Activated naive CD4-positive, alpha-beta T cell treated with anti-CD3 and anti-CD28 coated beads for 36 hours (primary cell): ENCODE measurements at places on chromosomes 6 and 20.

DNA sequence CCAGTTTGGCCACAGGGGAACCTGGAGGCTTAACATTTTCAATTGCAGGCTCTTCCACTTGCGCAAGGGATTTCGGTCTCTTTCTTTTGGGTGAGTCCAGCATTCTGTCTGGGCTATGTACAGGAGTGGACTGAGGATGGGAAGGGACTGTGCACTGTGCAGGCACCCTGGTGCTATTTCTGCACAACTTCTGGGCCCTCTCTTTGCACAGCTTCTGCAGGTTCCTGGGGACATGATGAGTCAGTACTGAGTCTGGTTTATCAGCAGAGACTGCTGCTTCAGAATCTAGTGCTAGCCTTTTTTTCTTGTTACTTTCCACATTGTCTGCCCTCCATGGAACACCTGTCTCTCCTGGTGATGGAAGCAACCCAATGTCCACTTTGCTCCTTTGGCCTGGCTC is 78.5 kb upstream of the ASF1A start:
- no peak for DNase-seq

DNA sequence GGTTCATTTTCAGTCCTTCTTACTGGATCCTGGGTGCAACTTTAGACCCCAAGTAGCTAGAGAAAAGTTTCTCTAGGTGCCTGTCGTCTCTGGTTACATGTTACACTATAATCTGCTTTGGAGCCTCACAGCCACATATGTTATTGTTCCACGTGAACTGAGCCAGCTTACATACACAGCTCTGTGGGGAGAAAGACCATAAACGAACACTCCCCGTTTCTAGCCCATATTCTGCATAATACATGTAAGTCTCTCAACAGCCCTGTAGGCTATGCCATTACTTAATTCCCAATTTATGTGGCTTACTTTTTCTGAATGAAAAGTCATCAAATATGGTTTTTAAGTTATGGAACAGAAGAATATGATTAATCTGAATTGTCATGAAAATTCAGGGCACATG is 233.8 kb downstream of the BCKDHB start:
- DNase-seq, result no peak

DNA sequence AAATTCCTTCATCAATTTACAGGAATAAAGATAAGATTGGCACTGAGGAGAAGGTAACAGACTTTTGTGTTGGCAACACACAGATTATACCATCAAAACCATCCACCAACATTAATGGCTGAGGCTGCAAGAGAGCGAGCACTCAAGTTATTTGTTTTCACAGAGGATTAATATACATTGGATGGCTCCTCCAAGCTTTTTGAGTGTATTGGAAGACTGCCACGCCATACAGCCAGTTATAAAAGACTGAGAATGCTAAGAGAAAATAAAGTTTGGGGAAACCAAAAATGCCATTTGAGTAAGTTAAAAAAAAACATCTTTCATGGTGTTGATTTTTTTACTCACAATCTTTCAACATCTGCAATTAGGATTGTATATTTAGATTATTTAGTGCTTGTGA is 973.8 kb upstream of the SLC35B3 start:
- no peak for DNase-seq

- DNase-seq, result peak; percentile 25
Measured at GRCh38 chr6:168355716-168356522, 36.3 kb upstream of the DACT2 start.

DNA sequence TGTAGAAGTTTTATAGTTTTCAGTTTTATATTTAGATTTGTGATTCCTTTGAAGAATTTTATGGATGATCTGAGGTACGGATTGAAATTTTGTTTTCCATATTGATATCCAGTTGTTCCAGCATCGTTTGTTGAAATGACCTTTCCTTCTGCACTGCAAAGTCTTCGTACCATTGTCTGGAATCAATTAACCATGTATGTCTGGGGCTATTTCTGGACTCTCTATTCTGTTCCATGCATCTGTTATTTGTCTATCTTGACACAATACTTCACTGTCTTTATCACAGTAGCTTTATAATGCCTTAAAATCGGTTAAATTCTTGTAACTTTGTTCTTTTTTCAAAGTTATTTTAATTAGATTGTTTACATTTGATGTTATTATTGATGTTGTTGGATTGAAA is 154.9 kb downstream of the FARS2 start:
- no peak for DNase-seq

DNA sequence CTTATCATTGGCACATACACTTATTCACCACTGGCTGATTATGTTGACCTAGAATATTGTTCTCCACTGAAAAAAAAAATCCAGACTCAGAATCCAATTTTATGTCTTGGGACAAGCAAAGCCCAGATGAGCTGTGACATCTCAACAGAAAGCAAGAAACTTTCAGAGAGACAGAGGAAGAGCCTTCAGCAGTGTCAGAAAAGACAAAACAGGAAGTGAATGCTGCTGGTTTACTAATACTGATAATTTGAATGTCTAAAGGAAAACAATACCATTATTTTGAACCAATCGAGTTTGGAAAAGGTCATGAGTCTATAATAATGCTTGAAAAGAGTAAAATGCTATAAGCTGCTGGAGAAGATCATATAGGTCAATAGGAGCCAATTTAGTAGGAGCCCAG is 179.8 kb upstream of the RIMS1 start:
- no peak for DNase-seq

DNA sequence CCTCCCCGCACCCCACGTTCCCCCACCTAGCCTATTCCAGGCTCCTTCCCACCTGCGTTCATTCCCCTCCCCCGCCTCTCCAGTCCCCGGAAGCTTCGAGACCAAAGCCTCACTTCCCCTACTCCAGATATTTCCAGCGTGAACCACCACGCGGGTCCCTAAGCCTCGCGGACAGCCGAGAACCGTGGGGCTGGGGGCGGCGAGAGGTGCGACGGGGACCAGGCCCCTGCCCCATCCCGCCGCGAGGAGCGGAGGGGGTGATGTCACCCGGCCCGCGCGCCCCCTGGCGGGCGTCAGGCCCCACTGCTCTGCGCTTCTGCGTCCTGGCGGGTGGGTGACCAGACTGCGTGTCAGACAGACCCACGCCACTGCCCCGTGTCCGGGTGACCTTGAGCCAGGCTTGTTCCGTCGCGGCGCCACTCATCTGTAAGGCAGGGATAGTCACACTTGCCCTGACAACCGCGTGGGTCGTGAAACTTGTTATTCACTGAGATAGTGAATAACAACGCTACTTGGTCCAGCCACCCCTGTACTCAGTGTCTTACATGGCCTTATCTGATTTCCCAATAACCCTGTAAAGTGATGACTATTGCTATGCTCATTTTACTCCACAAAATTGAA is 9.0 kb upstream of the HSP90AB1 start:
- DNase-seq, result peak; percentile 77

DNA sequence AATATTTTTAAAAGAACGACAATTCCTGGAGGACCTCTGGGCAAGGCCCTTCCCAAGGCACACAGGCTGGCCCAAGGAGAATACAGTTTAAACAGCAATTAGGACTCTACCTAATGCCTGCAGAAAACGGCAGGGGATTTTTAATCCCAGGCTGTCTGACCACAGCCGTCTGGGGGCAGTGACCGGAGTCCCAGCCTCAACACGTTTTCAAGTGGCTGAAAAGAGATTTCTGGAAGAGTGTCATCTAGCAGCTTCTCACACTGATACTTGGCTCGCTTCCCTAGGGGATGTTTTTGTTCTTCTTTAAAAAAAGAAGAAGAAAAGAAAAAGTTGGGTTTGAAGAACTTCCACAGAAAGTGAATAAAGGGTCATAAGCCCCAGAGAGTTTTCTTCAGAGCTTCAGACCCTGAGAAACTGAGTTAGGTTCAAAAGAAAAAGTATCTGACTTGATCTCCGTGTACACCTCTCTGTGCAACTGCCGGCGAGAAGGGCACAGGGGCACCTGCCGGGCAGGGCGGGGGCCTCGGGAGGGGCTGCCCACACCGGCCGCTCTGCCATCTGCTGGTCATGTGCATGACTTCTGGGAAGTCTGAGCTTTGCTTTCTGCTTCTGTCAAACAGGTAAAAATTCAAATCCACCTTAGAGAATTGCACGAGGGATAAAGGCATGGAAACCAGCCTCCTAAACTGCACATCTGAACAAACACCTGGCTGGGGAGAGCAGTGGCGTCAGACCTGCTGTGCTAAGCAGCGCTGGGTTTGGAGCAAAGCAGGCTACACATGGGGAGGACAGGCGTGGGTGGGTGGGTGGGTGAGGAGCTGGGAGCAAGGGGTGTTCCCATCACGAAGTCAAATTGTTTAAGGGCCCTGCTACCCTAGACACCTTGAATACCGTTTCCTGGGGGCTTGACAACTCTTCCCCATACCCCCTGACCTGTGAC is 33.0 kb downstream of the RRBP1 start:
- DNase-seq, result peak; percentile 47

DNA sequence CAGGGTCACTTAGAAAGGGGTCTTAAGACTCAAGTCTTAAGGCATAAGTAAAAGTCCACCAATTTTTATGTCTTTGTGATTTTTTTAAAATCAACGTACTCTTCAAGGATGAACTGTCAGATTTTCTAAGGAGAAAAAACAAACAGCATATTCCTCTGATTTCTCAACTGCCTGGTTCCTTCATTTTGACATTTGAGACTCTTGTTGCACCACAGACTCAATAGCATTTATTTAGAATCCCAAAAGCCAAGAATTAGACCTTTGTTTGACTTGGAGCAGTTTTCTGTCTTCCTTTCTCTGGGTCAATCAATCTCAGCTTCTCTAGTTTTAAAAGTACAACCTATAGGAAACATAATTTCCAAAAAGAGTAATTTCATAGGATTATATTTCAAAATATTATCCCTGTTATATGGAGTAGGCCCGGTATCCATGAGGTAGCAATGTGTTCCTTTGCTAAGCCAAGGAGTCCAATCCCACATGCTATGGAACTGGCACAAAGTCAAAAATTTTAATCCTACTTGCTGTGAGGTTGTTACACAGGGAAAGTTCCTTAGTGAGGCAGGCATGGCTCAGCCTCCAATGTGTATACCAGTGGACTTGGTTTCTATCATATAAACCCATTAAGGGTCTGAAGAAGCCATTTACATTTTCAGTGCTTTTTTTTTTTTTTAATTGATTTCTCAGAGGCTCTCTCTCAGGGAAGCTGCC is 405.7 kb downstream of the KIF16B start:
- DNase-seq, result no peak

GRCh38 chr20:2625062-2625461 is 27.4 kb upstream of the NOP56 start:
- DNase-seq, result no peak
